ENCODE measurements at places on chromosomes 5 and 9.

DNA sequence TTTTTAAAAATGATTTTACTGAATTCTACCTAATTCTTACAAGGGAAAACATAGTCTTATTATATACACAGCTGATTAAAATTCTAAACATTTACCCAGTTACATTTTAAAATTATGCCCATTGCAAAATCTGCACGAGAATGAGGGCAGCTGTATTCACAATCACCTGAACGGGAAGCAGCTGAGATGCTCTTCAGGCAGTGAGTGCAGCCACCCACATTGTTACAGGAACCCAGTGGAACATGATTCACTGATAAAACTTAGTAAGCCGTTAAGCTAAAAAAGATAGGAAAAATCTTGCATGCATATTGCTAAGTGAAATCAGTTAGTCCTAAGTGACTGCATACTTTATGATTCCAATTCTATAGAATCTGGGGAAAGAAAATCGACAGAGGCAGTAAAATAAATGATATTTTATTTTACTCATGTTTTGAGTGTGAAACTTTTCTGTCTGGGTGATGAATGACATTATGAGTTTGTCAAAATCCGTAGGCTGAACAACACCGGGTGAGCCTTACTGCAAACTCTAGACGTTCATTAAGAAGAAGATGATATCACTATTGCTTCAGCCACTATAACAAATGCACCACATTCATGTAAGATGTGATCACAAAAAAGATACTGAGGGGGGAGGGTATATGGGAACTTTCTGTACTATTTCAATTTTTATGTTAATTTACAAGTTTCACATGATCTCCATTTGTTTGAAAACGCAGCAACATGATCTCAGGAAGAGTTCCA lies 39.1 kb upstream of the FLT4 start:
- DNase-seq = no peak

DNA sequence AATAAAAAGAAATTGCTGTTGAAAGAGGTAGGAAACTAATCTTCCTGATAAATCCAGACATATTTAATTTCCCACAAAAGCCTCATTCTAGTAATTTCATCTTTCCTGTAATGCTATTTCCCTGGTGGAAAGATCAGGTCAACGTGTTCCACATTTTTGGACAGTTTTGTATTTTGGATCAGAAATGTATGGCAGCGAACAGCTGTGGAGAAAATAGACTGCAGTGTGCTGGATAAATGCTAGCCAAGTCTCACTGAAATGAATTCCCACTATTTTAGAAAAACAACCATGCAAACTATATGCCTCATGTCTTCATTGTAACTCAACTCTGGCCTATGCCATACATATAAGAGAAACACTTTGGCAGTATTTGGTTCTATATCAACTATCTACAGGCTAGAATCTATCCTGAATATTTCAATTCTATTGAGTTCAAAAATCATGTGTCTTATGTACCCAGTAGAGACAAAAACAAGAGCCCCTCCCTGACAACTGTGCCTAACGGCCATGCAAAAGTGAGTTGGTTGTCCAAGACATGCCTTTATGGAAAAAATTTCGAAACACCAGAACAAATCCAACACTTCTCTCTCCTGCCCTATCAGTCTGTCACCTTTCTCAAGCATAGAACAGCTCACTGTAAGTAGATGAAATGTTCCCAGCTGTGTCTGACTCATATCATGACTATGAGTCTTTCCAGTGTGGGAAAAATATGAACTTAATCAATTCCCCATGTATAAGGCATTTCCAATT lies 191.3 kb upstream of the NREP start:
- DNase-seq = no peak

DNA sequence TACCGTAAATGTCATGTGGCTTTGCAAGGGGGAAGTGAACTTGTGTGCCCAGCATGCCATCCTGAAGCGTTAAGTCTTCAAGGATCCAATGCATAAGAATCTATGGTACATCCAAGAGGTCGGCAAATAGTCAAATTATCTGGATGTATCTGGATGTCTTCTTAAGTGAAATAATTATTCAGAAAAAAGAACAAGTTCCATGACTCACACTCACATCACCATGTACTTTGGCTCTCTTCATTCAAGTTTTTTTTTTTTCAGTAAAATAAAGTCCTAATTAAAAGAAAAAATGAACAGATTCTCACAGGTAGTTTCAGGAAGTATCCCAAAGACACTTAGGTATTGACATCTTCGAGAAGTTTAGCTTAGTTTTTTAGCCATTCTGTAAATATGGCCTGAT lies 62.7 kb upstream of the MEGF10 start:
- no peak for DNase-seq

DNA sequence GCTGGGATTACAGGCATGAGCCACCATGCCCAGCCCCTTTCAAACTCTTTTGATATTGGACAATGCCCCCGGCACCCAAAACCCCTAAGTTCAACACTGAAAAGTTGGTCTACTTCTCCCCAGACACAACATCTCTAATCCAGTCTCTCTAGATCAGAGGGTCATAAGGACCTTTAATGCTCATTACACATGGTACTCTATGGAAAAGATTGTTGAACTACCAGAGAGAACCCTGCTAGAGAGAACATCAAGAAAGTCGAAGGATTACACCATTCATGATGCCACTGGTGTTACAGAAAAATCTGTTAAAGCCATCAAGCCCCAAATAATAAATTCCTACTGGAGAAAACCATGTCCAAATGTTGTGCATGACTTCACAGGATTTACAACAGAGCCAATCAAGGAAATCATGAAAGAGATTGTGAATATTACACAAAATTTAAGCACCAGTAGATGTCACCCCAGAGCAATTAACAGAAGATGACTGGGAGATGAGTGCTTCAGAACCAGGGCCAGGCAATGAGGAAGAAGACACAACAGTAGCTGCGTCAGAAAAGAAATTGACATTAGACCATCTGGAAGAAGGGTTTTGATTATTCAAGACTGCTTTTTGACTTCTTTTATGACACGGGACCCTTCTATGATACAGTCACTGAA lies 28.3 kb upstream of the NIPAL4 start:
- no peak for DNase-seq

DNA sequence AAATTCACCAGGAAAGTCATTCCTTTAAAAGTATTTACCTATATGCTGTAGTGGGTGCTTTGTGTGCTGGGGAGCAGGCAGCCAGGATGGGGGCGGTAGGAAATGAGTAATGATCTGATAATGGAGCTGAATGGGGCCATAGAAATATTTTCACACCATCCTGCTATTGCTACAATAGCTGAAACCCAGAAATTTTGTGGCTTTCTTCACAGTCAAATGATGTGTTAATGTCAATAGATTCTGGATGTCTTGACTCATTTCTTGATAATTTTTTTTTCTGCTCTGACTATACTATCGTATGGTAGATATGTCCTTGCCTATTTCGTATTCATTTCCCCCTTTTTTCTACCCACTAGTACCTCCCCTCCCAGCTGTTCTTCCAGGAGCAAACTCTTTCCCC lies 59.5 kb downstream of the RORB start:
- DNase-seq = no peak

GRCh38 chr5:148290271-148291195 lies 21.7 kb upstream of the SPINK7 start:
- DNase-seq = no peak

DNA sequence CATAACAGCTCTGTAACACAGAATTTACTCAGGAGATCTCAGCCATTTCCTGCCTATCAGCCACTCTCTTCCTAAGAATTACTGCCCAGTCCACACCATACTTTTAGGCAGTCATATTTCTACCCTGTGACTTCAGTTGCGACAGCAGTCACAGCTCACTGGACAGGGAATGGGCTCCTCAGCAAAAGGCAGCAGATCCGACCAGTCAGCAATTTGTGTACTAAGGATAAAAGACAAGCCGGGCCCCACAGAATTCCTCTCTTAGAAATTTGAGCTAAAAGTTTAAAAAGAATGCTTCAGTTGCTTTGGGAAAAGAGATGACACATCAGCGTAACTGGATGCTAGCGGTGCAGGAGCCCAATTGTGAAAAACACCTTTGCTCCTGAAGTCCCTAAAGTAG lies 172.1 kb downstream of the ENC1 start:
- DNase-seq = no peak

DNA sequence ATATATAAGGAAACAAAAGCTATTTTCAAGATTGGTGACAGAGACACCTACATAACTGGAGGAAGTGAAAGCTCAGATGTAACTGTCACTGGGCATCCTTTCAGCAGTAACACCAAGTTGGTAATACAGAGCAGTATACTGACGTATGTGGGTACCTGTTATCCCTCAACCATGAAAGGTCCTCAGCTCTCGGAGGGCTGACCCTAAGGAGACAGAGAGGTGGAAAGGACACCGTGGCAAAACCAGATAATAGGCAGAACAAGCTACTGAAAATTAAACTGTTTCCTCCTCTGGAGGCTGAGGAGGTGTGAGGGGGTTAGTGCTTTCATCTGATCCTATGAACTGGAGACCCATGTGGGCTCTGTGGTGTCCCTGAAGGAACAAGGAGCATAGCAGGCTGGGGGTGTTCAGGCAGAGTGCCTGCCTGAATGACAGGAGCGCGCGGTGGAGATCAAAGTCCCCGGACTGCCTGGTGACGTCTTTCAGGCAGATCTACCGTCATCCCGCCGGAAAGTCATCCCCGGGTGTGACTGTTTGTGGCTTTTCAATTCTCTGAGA lies 130.2 kb upstream of the FSTL4 start:
- no peak for DNase-seq

DNA sequence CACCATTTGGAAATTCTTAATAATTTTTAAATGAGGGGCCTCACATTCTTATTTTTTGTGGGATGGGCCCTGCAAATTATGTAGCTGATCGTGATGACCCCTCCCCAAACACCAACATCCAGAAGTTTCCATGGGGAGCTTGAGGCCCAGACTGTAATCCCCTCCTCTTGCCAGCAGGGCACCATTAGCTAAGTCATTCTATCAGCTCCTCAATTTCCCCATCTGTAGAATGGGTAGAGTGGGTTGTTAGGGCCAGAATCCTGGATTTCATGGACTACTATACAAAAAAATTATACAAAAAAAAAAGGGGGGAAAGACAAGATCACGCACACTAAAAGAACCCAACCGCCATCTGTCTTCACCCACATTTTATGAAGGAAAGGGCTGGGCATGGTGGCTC lies 38.4 kb downstream of the SHB start:
- no peak for DNase-seq

- DNase-seq = no peak
Measured at GRCh38 chr5:6459896-6460295, 11.2 kb downstream of the UBE2QL1 start.

DNA sequence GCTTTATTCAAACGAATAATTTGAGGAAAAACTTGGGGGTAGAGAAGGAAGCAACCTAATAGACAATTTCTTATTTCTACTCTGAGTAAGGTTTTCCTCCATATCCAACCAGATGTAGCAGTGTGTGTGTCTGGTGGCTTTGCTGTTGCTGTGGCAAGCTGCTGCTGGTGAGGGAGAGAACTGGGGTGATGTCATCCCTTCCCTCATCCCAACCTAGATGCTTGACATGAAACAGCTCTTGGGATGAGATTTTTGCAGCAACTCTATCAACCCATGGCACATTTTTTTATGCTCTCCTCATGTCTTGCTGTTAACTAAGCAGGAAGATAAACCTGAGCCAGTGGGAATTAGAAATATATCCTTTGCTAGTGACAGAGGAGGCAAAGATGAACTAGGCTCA lies 135.8 kb downstream of the PCSK1 start:
- no peak for DNase-seq

DNA sequence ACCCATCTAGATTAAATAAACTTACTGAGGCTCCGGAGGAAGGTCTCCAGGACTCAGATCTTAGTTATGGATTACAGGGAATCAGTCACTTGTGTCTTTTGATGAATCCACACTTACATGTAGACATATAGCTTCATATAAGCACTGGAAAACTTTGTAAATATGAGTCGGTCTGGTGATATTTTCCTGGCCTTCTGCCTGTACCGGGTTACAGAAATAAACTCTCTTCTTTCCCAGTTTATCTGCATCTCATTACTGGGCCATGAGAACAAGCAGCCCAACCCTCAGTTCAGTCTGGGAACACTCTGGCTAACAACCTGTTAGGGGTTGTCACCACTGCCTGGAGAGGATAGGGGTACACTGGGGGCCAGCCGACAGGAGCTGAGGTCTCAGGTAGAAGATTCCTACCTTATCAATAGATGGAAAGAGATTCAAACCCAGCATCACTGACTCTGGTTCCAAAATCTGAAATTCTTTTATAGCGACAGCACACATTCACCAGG lies 59.1 kb downstream of the THBS4 start:
- no peak for DNase-seq

DNA sequence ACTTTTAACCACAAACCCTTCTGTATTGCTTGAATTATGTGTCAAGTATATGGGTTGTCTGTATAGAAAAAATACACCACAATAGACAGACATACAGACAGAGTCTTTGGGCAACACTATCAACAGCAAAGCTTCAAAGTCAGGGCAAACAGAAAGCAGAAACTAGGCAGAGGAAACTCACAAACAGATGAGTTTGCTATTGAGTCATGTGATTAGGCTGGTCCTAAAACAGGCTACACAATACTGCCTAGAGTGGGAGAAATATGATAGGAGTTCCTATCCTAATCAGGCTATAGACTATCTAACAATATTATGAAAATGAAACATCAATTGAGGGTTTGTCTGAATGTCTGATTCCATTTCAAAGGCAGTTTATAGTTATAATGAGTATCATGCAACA lies 156.4 kb downstream of the EDIL3 start:
- no peak for DNase-seq

DNA sequence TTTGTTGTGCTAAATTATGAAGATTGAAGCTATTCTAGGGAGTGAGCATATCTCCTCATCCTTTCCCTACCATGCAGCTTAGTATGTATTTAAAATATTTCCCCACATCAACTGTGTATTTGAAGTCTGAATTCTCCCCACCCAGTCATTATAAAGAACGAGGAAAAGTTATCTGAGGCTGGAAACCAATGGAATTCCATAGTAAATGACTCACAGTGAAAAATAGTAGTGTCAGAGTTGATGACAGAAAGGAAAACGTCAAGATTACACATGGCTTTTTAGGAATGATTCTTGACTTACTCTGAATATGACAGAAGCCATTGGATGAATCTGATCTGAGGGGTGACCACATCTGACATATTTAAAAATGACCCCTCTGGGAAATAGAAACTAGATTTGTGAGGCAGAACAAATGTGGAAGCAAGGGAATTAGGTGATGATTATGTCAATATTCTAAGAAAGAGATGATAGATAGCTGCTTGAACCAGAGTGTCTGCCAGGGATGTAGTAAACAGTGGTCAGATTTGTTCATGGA lies 1768.9 kb upstream of the CDH9 start:
- no peak for DNase-seq

DNA sequence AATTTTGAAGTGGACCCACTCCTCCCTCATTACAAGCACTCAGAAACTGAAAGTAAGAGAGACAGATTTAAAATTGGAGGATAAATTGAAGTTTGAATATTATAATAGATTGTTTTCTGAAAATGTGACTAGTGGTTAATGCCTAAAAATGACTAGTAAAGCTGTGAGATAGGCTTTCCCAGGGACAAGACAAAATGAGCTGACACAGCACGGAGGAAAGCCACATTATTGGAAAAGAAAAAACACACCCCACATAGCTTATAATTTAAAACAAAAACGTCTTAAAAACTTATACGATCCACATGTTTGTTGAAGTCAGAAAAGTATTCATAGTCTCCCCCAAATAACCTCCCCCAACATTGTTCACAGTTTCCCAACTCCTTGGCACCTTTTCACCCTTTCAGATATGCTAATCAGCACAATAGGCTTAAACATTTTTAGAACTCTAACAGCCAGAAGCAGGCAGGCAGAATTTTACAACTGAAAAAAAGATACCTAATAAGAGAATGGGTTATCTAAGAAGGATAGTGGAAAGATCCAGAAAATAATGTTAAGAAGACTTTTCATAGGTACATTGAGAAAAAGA lies 6.1 kb downstream of the C7 start:
- DNase-seq = no peak

Data from activated T-cell treated with anti-CD3 and anti-CD28 coated beads, Interleukin-2, amount 50 U/mL, for 48 hours (primary cell).